ENCODE measurements at places on chromosomes 11 and 22. TPM values are rescaled to one million over a fixed set of nuclear protein-coding genes. Genes with fewer than 3 reads are reported as not detected.

SDHD gene
- total RNA-seq = 215 TPM

P2RX6 gene
- 0.57 TPM for total RNA-seq

NLRX1 gene
- total RNA-seq = 28.9 TPM

C11orf24 gene
- 29.2 TPM for total RNA-seq

ZNF280A gene
- not detected for total RNA-seq

E2F8 gene
- total RNA-seq = under 0.01 TPM

C11orf87 gene
- under 0.01 TPM for total RNA-seq

CKAP5 gene
- 102 TPM for total RNA-seq

KRTAP5-9 gene
- total RNA-seq = not detected

LRRC4C gene
- total RNA-seq = not detected

OSBP2 gene
- 73.1 TPM for total RNA-seq

C11orf91 gene
- total RNA-seq = not detected

OR6A2 gene
- 0.14 TPM for total RNA-seq

SLC29A2 gene
- 3.1 TPM for total RNA-seq

SMIM35 gene
- not detected for total RNA-seq

C11orf16 gene
- not detected for total RNA-seq

RFPL1 gene
- not detected for total RNA-seq

ARHGEF17 gene
- total RNA-seq = 13.0 TPM

CRYAB gene
- 1.0 TPM for total RNA-seq

OR10D3 gene
- total RNA-seq = not detected

TOLLIP gene
- total RNA-seq = 44.1 TPM

ALG8 gene
- 21.5 TPM for total RNA-seq

OR4C5 gene
- total RNA-seq = not detected

LDHAL6A gene
- not detected for total RNA-seq

C1QTNF4 gene
- total RNA-seq = not detected

GGT1 gene
- total RNA-seq = 7.3 TPM

MISFA gene
- not detected for total RNA-seq
